NCI-H748 treated with DMSO at 0.1 percent for 48 hours (cell line): ENCODE measurements at places on chromosomes 7 and 10.

- no peak for DNase-seq
Observed at GRCh38 chr10:81297292-81297691, 577.7 kb upstream of the NRG3 start.

GRCh38 chr7:55374213-55374612, 9.1 kb downstream of the LANCL2 start:
- no peak for DNase-seq

DNA sequence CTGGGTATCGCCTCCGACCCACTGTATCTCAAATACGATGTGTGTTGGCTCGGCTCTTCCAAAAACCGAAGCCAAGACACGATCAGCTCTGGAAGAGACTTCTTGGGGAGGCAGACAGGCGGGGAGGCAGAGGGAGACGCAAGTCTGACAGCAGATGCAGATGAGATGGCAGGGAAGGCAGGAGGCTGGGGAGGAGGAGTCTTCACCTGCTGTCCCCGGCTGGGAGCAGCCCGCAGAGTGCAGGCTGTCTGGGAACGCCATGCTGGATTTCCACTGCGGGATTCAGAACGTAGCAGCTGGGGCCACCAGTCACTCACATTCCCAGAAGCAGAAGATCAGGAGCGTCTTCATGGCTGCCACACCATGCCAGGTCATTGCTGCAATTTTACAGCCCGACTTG, 29.4 kb downstream of the CTBP2 start:
- no peak for DNase-seq

DNA sequence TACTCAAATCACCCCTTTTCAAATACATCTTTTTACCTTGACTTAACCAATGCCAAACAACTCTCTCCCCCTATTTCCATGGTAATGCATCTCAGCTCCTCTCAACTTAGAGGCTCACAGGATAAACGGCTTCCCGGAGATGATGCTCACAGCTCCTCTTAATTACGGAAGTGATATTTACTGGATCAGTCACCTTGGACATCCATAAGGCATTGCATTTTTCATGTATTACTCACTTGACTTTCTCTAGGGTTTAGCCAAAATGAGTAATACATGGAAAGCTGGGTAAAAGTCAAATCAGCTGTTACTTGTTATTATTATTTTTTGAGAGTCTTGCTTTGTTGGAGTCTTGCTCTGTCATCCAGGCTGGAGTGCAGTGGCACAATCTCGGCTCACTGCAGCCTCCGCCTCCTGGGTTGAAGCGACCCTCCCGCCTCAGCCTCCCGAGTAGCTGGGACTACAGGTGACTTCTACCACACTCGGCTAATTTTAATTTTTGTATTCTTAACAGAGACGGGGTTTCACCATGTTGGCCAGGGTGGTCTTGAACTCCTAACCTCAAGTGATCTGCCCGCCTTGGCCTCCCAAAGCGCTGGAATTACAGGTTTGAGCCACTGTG, 73.3 kb upstream of the RHEB start:
- DNase-seq: no peak

DNA sequence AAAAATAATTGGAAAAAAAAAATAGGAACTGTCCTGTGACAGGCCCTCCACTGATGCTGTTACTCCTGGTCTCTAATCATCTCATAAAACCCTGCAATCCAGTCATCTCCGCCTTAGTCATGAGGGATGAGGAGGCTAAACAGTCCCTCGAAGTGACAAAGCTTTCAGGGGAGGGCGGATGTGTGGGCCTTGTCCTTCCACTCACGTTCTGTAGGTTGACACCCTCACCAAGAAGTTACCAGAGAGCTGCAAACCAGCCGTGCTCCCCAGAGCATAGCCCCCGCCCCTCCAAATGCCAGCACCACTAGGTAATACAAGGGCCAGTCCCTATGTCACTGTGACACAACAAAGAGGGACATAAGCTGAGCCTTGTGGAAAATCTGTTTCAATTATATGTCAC, 11.9 kb downstream of the COBL start:
- DNase-seq: no peak

- peak; percentile 38 for DNase-seq
Observed at GRCh38 chr7:51471210-51471980, 154.8 kb upstream of the COBL start.

DNA sequence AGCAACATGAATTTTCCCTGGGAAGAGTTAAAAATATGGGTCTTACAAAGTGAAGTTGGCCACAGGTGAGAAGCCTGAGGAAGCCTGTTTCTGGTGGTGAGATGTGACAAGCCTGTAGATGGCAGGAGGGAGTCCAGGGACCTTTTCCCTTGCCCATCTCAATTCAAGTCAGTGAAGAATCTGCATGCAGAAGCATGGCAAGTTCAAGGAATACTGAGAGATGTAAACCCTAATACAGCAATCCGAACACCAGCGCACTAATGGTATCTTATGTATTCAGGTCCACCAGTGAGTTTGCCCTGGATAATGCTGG, 73.6 kb downstream of the RHOBTB1 start:
- DNase-seq: no peak

GRCh38 chr10:6988654-6989053, 408.6 kb upstream of the PRKCQ start:
- DNase-seq: no peak

DNA sequence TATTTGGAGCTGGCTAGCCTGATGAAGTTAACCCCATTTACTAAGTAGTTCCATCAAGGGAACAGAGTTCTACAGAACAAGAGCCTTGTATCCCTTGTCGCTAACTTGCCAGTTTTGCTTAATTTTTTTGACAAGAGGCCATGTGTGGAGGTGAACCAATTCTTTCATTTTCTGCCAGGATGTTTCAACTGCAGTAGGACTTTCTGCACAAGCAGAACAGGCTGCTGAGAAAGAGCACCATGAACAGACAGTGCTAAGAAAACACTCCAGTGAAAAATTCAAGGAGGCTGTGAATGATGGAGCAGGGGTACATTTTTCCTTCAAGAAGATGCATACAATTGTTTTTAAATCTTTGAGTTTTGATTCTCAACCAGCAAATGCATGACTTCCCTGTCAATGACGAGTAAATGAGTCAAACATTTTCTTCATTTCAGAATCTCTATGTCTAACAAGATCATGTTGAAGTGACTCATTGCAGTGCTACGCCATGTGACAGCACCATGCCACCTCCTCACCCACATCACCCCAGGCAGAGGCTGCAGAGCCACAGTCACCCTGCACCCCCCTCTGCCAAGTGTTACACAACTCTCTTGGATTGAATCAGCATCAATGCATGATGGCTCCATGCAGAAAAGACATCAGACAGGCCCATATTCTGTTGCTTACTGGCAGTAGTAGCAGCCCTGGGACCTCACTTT, 193.1 kb downstream of the COBL start:
- no peak for DNase-seq

GRCh38 chr7:93016681-93017381, 100.9 kb downstream of the SAMD9 start:
- DNase-seq: no peak

- no peak for DNase-seq
Observed at GRCh38 chr7:51260516-51260915, 56.1 kb downstream of the COBL start.

DNA sequence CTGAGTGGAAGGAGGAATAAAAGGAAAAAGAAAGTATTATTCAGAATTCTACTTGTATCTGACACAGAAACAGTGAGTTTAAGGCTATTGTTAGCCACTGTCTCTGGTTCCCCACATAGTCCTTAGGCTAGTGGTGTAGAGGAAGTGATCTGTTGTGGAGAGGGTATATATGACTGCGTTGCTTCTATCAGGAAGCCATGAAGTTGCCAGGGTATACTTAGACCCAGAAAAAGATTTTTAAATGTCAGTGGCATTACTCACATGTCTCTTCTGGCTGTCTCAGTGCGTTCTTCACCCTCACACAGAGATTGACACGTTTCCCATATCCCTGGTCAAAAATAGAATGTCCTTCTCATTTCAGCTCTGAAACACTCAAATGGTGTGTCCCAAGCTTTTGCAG, 72.7 kb downstream of the SEM1 start:
- no peak for DNase-seq

GRCh38 chr7:142956951-142957623, 5.1 kb downstream of the KEL start:
- no peak for DNase-seq

- no peak for DNase-seq
Observed at GRCh38 chr7:95921543-95921942, 149.2 kb downstream of the DYNC1I1 start.

- no peak for DNase-seq
Observed at GRCh38 chr7:39645482-39646407, 22.4 kb downstream of the RALA start.

GRCh38 chr7:35735396-35735795, 40.5 kb upstream of the HERPUD2 start:
- no peak for DNase-seq

GRCh38 chr7:158549616-158550393, 37.8 kb downstream of the PTPRN2 start:
- DNase-seq: no peak
